OCI-M1 (cell line): ENCODE measurements at places on chromosomes 2 and 18.

DNA sequence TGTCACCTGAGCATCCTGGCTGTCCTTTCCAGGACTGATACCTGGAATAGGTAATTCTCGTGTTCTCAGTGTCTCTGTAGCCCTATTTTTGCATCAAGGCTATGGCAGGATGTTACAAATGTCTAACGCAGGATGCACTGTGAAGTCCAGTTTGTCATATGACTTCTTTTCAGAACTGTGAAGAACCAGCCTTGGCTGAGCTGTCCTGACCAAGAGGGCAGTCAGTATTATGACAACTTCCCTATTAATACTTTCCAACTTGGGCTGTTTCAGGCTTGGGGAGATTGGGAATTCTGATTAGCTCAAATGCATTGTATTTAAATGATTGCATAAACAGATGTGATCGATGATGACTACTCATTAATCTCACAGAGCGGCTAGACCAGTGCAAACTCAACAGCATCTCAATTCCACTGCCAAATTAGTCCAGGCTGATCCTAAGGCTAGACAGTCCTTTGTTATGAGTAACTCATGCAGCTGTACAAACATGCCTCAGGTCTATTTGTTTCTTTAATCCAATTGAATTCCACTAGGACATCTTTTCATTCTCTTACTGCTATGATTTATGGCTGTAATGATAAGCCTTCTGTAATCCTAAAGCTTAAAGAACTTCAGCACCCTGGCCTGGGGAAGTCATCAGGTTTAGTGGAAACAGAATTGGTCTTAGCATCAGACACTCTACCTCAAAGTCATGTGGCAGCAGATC, 331.6 kb downstream of the KCNS3 start:
- DNase-seq: no peak

GRCh38 chr18:9297007-9297393, 37.6 kb upstream of the TWSG1 start:
- DNase-seq: no peak

- no peak for DNase-seq
These were observed 774.3 kb upstream of the HS6ST1 start for GRCh38 chr2:129092956-129093355.

DNA sequence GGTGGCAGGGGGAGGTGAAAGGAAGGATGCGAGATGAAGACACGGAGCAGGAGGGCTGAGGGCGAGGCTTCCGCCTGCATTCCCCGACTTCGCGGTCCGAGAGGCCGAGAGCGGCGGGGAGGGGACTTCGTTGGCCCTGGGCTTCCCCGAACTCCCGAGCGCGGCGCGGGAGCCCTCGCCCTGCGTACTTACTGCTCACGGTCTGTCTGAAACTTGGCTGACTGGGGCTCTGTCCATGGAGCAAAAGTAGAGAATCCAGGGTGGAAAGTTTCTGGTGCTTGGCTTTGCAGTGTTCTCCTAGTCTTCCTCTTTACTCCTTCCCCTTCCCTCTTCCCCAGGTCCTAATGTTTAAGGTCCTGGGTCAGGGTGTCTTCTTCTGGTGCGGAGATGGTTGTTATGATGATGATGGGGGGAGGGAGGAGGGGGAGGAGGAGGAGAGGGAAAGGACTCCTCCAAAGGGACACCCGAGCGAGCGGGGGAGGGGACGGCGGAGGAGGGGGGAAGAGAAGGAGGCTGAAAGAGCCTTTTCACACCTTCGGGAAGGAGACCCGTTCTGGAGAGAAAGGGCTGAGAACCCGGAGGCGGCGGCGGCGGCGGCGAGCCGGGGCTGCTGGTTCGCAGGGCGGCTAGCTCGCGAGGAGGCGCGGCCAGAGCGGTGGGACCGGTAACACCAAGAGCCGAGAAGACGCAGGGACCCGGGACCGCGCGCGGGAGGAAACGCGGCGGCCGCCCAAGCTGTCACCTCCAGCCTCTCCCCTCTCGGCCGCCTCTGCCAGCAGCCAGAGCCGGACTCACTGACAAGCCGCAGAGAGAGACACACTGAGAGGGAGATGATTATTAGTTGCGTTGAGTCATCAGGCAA, at the start of gene SATB2:
Gene SATB2 (minus strand): TSS at position 793 of the 862 bp plus-strand sequence. CDS start 1,902 bp downstream, outside the sequence.
- peak; percentile 85 for DNase-seq

- DNase-seq: no peak
These were observed 24.4 kb upstream of the RAB12 start for GRCh38 chr18:8584798-8585197.

DNA sequence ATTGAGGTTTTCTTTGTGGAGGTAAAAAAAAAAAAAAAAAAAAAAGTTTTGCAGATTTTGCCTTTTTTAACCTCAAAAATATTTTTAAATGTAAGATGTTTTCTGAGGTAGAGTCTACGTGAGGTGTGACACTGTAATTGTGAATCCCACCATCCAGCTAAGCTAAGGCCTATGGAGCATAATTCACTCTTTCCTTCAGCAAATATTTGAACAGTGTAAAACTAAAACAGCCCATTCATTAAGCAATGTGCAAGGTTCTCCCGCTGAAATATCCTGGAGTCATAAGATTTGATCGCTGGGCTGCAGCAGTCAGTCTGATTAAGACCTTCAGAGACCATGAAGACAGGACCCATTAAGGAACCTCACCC, 105.1 kb downstream of the HNRNPLL start:
- no peak for DNase-seq

DNA sequence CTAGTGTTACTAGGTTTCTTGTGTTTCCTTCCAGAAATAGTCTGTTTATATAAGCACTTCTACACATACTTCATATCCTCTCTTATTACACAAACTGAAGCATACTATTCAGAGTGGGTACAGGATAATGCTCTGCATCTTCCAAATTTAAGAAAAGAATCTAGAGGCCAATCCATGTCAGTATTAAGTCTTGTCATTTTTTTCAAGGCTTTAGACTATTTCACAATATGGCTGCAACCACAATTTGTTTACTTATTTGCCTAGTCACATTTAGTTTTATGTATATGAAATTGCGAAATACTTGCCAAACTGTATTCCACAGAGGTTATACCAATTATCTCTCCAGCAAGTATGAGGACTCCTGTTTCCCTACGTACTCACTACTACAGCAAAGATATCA, 27.9 kb downstream of the IWS1 start:
- DNase-seq: peak; percentile 50

- DNase-seq: no peak
These were observed 18.4 kb downstream of the ZSCAN30 start for GRCh38 chr18:35271656-35272055.

- no peak for DNase-seq
These were observed 110.3 kb upstream of the TTN start for GRCh38 chr2:178917555-178917954.

DNA sequence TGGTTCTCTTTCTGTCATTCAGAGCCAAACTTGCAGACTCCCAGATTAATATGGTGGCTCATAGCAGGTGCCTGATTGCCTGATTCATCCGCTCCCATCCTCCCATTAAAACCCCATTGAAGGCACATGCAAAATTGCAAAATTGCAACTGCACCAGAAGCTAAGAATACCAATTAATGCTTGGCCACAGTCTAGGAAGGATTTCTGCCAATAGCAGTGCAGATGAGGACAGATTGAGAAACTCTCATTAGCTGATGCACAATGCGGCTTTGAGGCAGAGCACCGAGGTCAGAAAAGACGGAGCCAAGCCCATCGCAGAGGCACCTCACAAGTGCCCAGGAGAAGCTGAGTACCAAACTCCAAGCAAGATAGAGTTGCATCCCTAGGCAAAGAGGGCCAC, 172.8 kb downstream of the ARL4C start:
- no peak for DNase-seq

GRCh38 chr2:105368759-105369408, 30.0 kb downstream of the FHL2 start:
- DNase-seq: no peak

DNA sequence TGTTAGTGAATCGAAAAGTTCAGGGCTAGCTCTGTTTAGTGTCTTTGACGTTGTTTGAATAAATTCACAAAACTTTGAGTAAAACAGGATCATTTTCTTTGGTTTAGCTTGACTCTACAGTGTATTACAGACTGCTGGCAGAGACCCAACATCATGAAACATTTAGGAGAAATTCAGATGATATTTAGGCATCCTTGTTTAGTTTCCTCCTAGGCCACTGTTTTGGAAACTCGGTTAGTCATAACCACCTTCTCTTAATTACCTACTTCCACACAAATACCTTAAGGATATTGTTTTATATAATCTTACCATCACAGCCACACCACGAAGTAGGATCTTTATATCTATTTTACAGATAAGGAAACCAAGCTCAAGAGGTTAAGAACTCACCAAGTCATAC, 7.8 kb downstream of the LIMS1 start:
- no peak for DNase-seq

- no peak for DNase-seq
These were observed 37.7 kb downstream of the ZC3H15 start for GRCh38 chr2:186523791-186524190.

DNA sequence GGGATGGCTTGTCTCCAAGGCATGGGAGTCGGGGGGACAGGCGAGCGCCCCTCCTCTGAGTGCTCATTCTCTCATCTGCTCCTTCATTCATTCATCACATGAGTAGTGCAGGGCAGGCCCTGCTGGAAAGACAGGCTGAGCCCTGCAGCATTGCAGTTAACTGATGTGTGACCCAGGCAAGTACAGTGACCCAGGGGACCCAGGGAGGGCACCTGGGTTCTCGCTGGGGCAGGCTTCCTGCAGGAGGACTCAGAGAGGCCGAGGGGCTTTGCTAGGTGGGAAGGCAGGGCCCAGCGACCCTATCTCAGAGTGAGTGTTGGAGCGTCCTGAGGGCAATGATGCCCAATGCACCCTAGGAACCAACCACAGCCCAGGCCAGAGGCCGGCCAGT, 30.6 kb downstream of the HJURP start:
- DNase-seq: no peak

DNA sequence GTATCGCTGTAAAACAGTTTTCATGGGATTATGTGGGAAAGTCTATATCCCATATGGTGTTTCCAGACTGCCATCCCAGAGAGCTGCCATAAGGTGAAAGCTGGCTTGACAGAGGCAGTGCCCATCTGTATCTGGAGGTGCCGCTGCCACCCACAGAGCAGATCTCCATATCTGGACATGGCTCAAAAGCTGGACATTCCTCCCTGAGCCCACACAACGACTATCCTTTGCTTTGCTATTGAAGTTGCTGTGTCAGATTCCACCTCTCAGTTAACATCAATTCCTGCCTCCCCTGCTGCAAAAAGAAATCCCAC, 55.2 kb downstream of the RND3 start:
- DNase-seq: no peak
